ENCODE measurements at places on chromosomes 3 and 15. TPM values are rescaled to one million over a fixed set of nuclear protein-coding genes. Genes with fewer than 3 reads are reported as not detected.

Gene CCDC80
- total RNA-seq: 366 TPM

DNA sequence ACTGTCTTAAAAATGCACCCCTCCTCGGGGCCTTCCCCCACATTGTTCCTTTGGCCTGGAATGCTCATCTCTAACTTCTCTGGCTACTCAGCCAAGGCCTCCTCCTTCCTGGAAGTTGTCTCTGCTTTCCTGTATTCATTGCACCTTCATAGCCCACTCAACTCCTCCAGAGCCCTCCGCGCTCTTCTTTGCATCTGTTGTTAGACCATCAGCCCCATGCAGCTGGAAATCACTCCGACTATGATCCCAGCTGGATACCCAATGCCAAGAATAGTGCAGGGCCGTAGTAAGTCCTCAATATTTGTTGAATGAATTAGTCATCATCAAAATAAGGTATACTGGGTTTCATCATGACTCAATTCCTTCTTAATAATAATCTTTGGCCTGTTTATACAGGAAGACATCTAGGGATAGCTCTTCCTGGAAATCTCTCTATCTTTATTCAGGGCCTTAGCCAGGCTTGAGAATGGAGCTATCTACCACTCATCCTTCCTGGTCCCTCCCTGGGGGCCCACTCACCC, 112.7 kb downstream of the SYNPR start:
- peak; percentile 57 for DNase-seq

- DNase-seq: no peak
Observed at GRCh38 chr3:46298871-46299607, 54.9 kb upstream of the CCR2 start.

Gene C15orf62
- total RNA-seq: under 0.01 TPM

- DNase-seq: peak; percentile 87
Observed at GRCh38 chr3:124669470-124669869, 60.8 kb upstream of the UMPS start.

GRCh38 chr3:131803113-131803512, 231.7 kb downstream of the CPNE4 start:
- no peak for DNase-seq

- DNase-seq: peak; percentile 21
Observed at GRCh38 chr3:25662736-25663320, 1.9 kb downstream of the TOP2B start.

- DNase-seq: peak; percentile 69
Observed at GRCh38 chr3:37262816-37263393, 88.5 kb upstream of the LRRFIP2 start.

DNA sequence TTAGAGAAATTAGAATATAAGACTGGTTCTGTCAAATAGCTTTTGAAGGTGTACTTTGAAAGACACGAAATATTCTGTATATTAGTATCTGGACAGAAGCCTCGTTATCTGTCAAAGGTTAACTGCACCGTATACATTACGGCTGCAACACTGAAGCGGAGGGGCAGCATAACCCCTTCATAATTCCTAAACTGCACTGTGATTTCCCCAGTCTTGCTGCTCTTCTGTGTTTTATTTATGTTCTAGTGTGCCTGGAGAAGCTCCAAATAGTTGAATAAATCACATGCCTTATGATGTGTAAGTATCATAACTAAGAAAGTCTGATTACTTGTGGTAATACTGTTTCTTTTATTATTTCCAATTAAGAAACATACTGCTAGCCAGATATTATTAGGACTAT, 285.7 kb upstream of the ROBO2 start:
- no peak for DNase-seq

- no peak for DNase-seq
Observed at GRCh38 chr15:28931828-28932227, 46.1 kb downstream of the APBA2 start.

Gene PRR23E
- total RNA-seq: not detected

- peak; percentile 62 for DNase-seq
Observed at GRCh38 chr3:185823078-185824044, 1.5 kb downstream of the IGF2BP2 start.

DNA sequence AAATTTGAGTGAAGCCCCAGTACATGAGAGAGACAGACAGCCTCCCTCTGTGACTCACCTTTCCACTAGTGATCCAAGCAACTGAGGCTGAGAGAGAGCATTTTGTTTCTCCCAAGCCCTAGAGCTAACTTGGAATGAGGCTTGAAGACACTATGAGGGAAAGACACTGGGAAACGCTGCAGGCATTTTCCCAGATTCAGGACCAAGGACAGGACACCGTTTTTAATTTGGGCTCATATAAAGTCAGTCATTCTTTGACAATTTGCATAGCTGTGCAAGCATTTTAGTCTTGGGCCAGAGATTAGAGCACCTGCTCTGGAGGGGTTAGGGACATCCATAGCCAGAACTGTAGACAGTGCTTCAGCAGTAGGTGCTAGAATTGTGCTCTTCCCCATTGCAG, 249.0 kb downstream of the AGBL1 start:
- DNase-seq: no peak

Gene ZBTB47
- 32.1 TPM for total RNA-seq

- peak; percentile 45 for DNase-seq
Observed at GRCh38 chr15:31327669-31328427, 1.2 kb downstream of the KLF13 start.

Gene IQCF6
- total RNA-seq: not detected

- DNase-seq: no peak
Observed at GRCh38 chr3:150844484-150844883, 60.8 kb downstream of the MINDY4B start.

DNA sequence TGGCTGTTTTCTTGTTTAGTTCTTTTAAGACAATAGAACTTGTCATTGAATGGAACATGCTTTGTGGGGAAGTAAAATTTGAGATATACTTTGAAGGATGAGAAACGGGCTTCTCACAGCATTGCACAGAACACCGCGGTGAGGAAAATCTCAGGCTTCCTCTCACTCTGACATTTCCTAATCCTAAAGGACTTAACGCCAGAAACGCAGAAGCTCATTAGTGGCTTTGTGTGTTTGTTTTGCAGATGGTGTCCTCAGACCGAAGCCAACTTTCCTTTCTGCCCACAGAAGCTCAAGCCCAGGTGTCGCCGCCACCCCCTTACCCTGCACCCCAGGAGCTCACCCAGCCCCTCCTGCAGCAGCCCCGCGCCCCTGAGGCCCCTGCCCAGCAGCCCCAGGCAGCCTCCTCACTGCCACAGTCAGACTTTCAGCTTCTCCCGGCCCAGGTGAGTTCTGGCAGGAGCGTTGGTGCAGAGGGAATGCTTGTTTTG, 78.9 kb upstream of the BLM start:
- no peak for DNase-seq

GRCh38 chr3:35484929-35485530, 154.3 kb upstream of the ARPP21 start:
- no peak for DNase-seq

DNA sequence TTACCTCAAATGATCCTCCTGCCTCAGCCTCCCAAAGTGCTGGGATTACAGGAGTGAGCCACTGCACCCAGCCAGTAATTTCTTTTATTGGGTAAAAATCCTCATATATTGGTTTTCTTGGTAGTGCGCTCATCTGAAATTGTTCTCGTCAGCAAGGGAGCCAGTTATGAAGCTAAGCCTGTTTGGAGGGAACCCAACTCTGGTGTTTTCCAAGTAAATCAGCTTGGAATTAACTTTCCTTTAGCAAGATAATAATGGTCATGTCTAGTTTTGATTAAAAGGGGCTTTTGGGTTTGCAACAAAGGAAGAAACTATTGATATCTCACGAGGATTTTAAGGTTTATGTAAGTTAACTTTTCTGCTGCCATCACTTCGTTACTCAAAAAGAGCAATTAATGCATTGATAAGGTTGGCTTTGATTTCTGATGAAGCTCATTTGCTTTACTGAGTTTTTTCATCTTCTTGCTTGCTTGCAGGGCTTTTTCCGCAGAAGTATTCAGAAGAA, 72.7 kb downstream of the RARB start:
- DNase-seq: no peak

Measured in fibroblast of lung (primary cell).